ENCODE measurements at places on chromosomes 12 and 14.

DNA sequence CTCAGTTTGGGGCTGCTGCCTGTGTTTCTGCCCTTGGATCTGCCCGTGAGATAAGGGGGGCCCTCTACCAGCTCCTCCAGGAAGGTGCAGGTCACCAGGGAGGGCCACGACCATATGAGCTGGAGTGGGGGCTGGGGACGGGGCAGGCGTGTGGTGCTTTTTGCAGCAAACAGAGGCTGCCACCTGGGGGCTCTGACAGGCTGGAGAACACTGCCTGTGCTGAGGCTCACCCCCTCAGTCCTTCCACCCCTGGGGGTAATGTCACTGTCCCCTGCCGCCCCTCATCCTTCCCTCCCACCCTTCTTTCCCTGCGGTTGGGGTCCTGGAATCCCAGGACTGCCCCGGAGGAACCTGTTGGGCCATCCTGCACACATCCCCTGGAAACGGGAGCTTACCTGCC lies 3.2 kb downstream of the PLD4 start:
- no peak for DNase-seq

- DNase-seq = no peak
Observed at GRCh38 chr12:31603546-31604009, 12.6 kb upstream of the DENND5B start.

GRCh38 chr12:102478405-102479098 lies 1.8 kb downstream of the IGF1 start:
- no peak for DNase-seq

- DNase-seq = no peak
Observed at GRCh38 chr12:103962493-103962892, 3.2 kb upstream of the TDG start.

GRCh38 chr14:73809391-73809790 lies 42.2 kb upstream of the PTGR2 start:
- DNase-seq = peak; percentile 86

DNA sequence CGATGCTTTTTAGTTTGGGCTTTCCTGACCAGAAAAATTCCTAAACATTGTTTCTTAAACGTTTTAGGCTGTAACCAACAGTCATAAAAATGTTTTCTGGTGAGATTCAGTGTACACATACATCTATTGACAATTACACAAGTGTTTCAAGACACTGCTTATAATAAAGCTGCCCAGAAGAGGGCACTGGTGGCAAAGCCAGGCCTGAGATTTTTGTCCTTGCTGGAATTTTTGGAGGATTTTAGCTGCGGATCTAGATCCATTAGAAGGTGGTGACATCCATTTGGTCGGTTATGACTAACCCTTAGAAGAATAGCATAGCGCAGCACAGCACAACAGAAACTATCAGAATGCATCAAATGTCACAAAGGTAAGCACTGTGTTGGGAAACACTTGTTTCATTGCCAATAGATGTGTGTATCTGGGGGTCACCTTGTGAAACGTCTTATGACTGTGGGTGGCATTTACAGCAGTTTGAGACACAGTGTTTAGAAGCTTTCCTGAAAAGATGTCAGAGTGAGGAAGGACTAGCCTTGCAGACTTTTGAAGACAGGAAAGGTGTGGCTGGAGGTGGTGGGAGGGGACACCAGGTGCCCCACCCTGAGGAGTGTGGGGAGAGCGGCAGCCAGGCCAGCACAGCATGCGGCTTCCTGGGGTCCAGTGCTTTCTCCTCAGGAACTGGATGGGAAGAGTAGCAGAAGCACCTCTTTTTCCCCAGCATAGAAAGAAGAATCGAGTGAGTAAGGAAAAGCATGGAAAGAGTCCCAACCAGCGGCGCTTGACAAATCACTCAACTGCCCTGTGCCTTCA lies 54.7 kb upstream of the FKBP4 start:
- no peak for DNase-seq

Data from NCI-H524 treated with DMSO at 0.1 percent for 48 hours (cell line).